RPMI7951 (cell line): ENCODE measurements at places on chromosomes 7 and 10. TPM values are rescaled to one million over a fixed set of nuclear protein-coding genes. Genes with fewer than 3 reads are reported as not detected.

The CYP3A7 gene
- not detected in 2 replicates for total RNA-seq

DNA sequence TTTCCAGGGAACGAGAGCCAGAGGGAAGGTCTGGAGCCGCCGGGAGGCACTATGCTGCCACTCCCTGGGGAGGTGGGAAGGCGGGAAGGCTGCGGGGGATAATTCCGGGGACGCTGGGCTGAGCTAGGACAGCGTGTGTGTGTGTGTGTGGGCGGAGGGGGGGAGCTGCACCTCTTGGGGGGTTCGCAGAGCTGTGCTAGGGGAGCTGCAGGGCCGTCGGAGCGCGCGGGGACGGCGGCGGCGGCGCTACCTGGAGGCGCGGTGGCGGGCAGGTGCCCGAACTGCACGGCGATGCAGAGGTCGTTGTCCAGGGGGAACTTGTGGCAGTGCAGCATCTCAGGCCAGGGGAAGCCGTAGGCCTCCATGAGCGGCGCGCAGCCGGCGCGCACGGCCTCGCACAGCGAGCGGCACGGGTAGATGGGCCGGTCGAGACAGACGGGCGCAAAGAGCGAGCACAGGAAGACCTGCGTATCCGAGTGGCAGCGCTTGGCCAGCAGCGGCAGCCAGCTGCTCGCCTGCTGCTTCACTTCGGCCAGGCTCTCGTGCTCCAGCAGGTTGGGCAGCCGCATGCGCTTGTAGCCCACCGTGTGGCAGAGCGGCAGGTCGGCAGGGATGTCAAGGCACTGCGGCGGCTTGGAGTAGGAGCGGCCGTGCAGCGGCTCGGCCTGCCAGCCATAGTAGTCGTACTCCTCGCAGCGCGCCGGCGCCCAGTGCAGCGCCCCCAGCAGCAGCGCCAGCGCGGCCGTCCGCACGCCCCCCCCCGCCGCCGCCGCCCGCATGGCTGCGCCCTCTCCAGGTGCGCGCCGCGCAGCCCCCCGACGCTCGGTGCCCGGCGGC, 526 bp downstream of the SFRP5 start:
- no peak for DNase-seq

The MXI1 gene
- total RNA-seq, result 9.0 and 11.1 TPM in 2 replicates

The LOXL4 gene
- total RNA-seq, result under 0.01 and 0.10 TPM in 2 replicates

The UNCX gene
- total RNA-seq, result not detected in 2 replicates

DNA sequence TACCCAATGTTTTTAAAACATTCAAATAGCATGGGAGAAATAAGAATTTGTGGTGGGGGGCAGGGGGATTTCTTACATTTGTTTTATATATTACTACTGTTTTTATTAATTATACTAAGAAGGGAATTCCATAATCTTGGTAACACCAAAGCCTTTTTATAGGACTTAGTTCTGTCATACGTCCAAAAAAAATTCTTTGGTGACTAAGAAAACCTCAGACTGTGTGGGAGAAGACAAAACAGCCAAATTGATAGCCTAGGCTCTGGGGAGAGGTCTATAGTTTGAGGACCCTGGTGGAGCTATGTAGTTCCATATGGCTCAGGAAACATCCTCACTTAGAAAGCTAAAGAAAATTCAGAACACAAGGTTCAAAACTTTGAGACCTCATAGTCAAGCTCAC, 23.4 kb downstream of the ACSM6 start:
- peak; percentile 53 for DNase-seq

GRCh38 chr10:107342711-107343110, 178.2 kb upstream of the SORCS1 start:
- DNase-seq, result no peak

The MRC1 gene
- total RNA-seq, result not detected in 2 replicates

DNA sequence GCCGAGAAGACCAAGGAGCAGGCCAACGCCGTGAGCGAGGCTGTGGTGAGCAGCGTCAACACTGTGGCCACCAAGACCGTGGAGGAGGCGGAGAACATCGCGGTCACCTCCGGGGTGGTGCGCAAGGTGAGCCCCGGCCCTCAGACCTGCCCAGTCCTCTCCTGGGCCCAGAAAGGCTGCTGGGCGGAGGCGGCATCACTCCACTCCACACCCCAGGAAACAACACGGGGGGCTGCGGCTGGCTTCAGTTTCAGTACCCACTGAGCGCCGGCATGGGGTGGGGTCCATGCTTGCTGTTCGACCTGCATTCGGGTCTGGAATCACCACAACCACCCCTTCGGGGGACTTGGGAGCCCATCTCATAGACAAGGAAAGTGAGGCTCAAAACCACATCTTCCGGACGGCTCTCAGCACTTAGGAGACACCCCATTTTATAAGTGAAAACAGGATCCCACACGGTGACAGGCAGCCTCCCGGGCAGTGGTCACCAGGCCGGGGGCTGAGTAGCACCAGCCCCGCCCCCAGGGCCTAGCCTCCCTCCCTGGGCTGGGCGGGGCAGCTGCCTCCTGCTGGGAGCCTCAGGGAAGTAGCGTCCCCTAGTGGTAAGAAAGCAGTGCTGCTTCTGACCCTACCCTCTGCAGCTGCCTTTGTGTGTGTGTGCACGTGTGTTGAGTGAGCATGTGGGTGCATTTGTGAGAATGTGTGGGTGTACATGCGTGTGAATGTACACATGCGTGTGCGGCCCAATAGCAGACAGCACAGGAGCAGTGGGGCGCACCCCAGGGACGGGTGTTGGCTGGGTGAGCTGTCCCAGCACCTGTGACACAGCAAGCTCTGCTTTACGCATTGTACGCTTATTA, 1.8 kb downstream of the SNCG start:
- DNase-seq, result peak; percentile 47

The ANKRD2 gene
- not detected in 2 replicates for total RNA-seq

GRCh38 chr10:104614245-104614831, 26.8 kb upstream of the SORCS3 start:
- DNase-seq, result peak; percentile 35

GRCh38 chr10:30996481-30997005, 35.1 kb downstream of the ZNF438 start:
- no peak for DNase-seq
